Neural crest cell (in vitro differentiated cells): ENCODE measurements at places on chromosomes 11 and 22. TPM values are rescaled to one million over a fixed set of nuclear protein-coding genes. Genes with fewer than 3 reads are reported as not detected.

The P4HA3 gene
- not detected in 2 replicates for total RNA-seq

DNA sequence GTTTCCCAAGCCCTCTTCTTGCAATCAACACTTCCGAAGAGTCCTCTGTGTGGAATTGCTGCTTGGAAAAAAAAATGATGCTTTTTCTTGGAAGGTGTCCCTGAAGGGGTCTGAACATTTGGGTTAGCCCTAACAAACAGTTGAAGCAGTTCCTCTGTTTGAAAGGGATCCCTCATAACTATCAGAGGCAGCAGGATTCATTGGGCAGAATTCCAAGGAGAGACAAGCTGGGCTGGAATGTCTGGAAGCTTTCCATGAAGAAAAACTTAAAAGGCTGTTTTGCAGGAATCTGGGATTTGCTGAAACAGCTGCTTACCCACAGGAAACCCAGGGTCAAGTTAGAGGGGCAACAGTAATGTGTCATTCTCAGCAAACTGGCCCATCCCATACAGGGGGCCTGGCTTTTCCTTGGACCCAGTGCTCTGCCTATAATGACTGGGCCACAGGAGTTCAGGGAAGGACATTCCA lies 3.1 kb downstream of the CSNK2A3 start:
- DNase-seq: no peak

GRCh38 chr11:17745023-17745772 lies 10.6 kb downstream of the KCNC1 start:
- DNase-seq: no peak

- no peak for DNase-seq
Measured at GRCh38 chr11:35677904-35678303, 15.3 kb downstream of the TRIM44 start.

DNA sequence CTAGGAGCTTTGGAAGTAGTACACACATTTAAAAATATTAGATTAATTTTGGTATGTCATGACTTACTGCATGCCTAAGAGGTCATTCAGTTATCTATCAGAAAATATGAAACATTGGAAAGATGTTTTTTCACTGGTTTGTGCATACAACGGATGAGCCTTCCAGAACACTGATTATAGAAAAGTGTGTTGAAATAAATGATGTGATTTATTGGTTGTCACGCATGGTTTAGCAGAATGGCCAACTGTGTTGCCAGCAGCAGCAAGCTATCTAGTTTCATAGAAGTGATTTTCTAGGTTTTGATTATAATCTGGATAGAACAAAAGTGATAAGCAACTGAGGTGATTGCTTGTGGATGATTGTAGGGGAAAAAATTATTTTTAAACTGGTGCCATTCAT lies 53.6 kb downstream of the DDX10 start:
- no peak for DNase-seq

GRCh38 chr11:75549370-75549958 lies 12.6 kb upstream of the SERPINH1 start:
- DNase-seq: no peak
